ENCODE measurements at places on chromosomes 5 and 9. TPM values are rescaled to one million over a fixed set of nuclear protein-coding genes. Genes with fewer than 3 reads are reported as not detected.

The SARDH gene
- total RNA-seq: 0.62 TPM

The GFM2 gene
- total RNA-seq: 15.7 TPM

The EGFL7 gene
- total RNA-seq: 50.1 TPM

The CTSL gene
- 102 TPM for total RNA-seq

The MSX2 gene
- 0.81 TPM for total RNA-seq

The OR1B1 gene
- total RNA-seq: not detected

The MYMK gene
- not detected for total RNA-seq

The ANKRD55 gene
- total RNA-seq: 0.27 TPM

Data from gastroesophageal sphincter (tissue), 4 donors.